ENCODE measurements at places on chromosomes 13 and 19.

DNA sequence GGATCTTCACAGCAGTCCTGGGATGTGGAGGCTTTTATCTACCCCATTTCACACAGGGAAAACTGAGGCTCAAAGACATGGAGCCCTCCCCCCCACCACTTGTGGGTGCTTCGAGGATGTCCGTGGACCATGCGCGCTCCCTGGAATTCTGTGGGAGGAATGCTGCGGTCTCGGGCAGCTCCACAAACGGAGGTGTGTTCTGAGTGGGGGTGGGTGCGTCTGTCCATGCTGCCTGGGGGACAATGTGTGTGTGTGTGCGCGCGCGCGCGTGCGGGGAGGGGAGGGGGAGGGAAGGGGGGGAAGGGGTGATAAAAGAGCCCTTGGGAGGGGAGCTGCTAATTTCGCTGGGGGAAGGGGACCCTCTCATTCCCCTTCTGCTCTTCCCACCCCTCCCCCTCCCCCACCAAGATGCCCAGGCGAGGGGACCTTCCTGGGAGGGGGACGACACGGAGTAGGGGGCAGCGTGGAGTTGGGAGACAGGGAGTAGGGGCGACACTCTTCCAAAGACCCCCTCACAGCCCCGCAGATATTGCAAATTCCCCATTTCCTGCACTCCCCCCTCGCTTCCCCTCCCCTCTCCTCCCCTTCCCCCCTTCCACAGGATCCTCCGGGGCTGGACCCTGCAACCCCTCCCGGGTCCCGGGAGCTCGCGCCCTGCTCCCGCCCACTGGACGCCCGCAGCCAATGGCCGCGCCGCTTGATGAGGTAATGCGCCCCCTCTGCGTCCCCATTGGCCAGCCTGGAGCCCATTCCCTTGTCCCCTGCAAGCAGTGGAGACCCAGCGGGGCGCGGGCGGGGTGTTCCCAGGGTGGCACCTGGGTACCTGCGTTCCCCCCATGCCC lies 18.9 kb upstream of the ZNRF4 start:
- DNase-seq, result no peak

- no peak for DNase-seq
Observed at GRCh38 chr19:558770-559439, 13.5 kb upstream of the BSG start.

DNA sequence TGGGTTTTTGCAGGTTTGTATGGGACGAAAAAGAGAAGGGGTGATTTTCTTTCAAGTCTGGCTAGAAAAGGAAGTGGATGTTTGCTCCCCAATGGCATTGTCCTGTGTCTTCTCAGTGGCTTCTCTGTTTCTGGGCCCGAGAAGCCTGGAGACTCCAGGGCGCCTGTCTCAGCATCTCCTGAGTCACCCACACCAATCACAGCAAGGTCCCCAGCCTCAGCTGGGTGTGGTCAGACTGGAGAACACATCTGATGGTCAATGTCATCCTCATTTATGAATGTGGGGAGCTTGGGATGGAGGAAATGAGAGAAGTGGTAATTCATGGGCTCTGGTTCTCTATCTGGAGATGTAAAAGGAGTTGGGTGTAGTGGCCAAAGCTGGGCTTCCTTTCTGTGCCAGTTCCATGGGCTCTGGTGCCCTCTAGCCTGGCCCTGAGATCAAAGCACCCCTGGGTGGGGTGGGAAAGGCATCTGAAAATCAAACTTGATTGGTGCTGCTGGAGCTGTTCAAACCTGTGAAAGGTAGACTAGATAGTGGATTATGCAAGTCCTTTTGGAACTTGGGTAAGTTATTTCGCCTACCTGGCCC lies 13.4 kb downstream of the RASL11A start:
- no peak for DNase-seq

- DNase-seq, result no peak
Observed at GRCh38 chr13:55554741-55555140, 1586.0 kb upstream of the PRR20A start.

GRCh38 chr19:50361290-50362029 lies 4.0 kb downstream of the NAPSA start:
- no peak for DNase-seq

GRCh38 chr19:58570770-58571574 lies 2.2 kb downstream of the MZF1 start:
- DNase-seq, result peak; percentile 67

- no peak for DNase-seq
Observed at GRCh38 chr13:20311596-20311995, 79.5 kb upstream of the GJB6 start.

- DNase-seq, result no peak
Observed at GRCh38 chr19:16085115-16085514, 8.8 kb downstream of the TPM4 start.

DNA sequence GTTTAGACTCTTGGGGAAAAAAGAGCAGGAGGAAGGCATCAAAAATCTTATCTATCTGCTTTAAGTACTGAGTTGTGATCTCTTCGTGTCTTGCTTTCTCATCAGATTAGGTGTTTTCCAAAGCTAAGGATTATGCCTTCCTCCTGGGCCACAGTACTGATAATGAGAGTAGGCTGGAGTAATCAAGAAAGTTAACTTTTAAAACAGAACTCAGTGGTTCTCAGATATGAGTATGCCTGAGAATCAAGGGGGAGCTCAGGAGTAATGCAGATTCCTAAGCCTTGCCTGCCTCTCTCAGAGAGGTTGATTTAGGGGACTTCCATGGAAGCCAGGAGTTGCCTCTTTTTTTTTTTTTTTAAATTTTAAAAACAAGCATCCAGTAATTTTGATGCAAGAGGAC lies 23.5 kb downstream of the CDADC1 start:
- DNase-seq, result no peak

GRCh38 chr19:49119411-49120324 lies at the start of gene PPFIA3:
Gene PPFIA3 (plus strand): TSS chr19:49119544. CDS start chr19:49127874, 8,330 bp downstream.
- DNase-seq, result no peak

All from suprapubic skin (tissue), 4 donors.